ENCODE measurements at places on chromosomes 12 and 14. TPM values are rescaled to one million over a fixed set of nuclear protein-coding genes. Genes with fewer than 3 reads are reported as not detected.

- no peaks in the 10 kb centered on the region for H3K27me3 ChIP-seq
- H3K36me3 ChIP-seq = no peaks in the 10 kb centered on the region
- no peak for DNase-seq
Observed at GRCh38 chr12:68462803-68463202, 130.6 kb upstream of the MDM1 start.

GRCh38 chr12:118760623-118761022, 220.7 kb upstream of the SRRM4 start:
- no peak overlapping the region for H3K4me3 ChIP-seq
- H3K36me3 ChIP-seq = no peaks in the 10 kb centered on the region
- H3K27me3 ChIP-seq = no peaks in the 10 kb centered on the region
- H3K4me1 ChIP-seq = no peaks in the 10 kb centered on the region
- no peak for DNase-seq

DNA sequence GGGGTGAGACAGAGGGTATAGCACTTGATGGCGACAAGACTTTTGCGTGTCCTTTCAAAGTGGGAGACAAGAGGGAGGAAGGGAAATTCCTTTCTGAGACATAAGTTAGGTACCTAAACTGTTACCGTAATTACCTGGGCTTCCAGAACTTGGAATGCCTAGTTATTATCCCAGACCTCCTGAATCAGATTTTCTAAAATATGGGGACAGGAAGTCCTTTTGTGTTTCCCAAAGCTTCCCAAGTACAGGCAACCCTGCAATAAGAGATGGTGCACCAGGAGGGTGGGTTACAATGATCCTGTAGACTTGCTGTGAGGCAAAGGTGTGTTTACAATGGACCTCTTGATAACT, 83.9 kb downstream of the CMKLR1 start:
- no peaks in the 10 kb centered on the region for H3K36me3 ChIP-seq
- H3K27ac ChIP-seq = no peak overlapping the region
- H3K4me3 ChIP-seq = no peak overlapping the region
- no peak for DNase-seq

TMPO gene
- 150 TPM for total RNA-seq

DNA sequence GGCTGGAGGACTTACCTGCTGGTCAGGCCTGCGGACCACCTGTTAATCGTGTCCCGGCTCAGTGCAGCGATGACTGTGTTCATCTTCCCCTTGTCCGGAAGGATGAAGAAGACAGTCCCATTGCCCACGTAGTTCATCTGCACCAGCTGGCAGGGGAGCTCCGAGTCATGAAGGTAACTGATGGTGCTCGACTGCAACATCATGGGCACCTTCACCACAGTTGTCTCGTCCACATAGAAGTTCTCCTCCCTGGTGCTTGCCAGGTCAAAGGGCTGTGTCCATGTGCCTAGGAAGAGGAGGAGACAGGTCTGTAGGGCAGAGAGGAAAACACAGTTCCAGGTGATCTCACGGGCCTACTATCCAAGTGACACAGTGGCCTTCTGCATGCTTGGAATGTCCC, 13.4 kb downstream of the SERPINA6 start:
- no peak for DNase-seq
- H3K27ac ChIP-seq = no peak overlapping the region
- H3K4me3 ChIP-seq = no peak overlapping the region
- no peaks in the 10 kb centered on the region for H3K27me3 ChIP-seq
- no peaks in the 10 kb centered on the region for H3K36me3 ChIP-seq

- H3K4me1 ChIP-seq = peaks cover 11% of the 10 kb centered on the region
- H3K27me3 ChIP-seq = no peaks in the 10 kb centered on the region
- H3K4me3 ChIP-seq = no peak overlapping the region
- H3K27ac ChIP-seq = no peak overlapping the region
Observed at GRCh38 chr12:11896417-11896929, 174.3 kb upstream of the BCL2L14 start.

- H3K4me3 ChIP-seq = no peak overlapping the region
- no peak for DNase-seq
- no peaks in the 10 kb centered on the region for H3K4me1 ChIP-seq
- H3K27ac ChIP-seq = no peak overlapping the region
Observed at GRCh38 chr14:69797573-69798338, 715 bp upstream of the SLC10A1 start.

GRCh38 chr14:58669556-58670200, 31.9 kb downstream of the DACT1 start:
- H3K4me3 ChIP-seq = no peak overlapping the region
- no peaks in the 10 kb centered on the region for H3K27me3 ChIP-seq
- DNase-seq = no peak
- no peaks in the 10 kb centered on the region for H3K36me3 ChIP-seq
- H3K4me1 ChIP-seq = no peaks in the 10 kb centered on the region

LAG3 gene
- total RNA-seq = 4.1 TPM

DNA sequence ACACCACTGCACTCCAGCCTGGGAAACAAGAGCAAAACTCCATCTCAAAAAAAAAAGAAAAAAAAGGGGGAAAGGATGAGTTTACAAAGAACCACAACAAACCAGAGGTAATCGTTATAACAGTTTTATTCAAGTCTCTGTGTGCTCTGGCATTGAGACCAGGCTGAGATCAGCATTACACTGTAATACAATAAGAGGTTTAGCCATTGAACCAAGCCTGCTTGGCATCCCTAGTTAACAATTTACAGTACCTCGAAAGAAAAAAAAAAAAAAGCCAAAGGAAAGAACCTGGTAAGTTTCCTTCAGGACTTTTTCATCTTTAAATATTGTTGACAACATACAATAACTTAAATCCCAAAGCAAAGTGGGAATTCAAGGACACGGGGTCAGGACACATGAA, 80.7 kb downstream of the TTC9 start:
- no peak overlapping the region for H3K27ac ChIP-seq
- no peaks in the 10 kb centered on the region for H3K27me3 ChIP-seq
- H3K36me3 ChIP-seq = no peaks in the 10 kb centered on the region
- no peak for DNase-seq
- H3K4me1 ChIP-seq = no peaks in the 10 kb centered on the region
- no peak overlapping the region for H3K4me3 ChIP-seq

- H3K4me3 ChIP-seq = no peak overlapping the region
- no peak overlapping the region for H3K27ac ChIP-seq
Observed at GRCh38 chr12:123643911-123644310, 10.3 kb downstream of the GTF2H3 start.

TAS2R7 gene
- total RNA-seq = not detected

CIROP gene
- total RNA-seq = not detected

DNA sequence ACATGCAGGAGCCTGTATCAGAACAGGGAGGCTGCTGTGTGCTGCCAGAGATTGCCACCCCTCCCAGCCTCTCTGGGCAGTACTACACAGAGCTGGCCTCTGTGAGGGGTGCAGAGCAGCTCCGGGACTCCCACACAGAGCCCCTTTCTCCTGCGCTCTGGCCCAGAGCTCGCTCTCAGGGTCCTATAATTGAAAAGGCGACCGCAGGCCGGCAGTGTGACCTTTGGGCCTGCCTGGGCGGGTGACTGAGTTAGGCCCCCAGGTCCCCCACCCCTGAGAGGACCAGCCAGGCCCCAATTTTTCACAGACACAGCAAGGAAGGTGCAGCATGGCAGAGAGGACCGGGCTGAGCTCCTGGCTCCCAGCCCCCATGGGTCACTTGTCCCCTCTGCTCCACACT, 136.4 kb downstream of the ZFP36L1 start:
- H3K36me3 ChIP-seq = no peaks in the 10 kb centered on the region
- no peak for DNase-seq
- H3K4me3 ChIP-seq = no peak overlapping the region
- H3K27me3 ChIP-seq = no peaks in the 10 kb centered on the region
- H3K4me1 ChIP-seq = no peaks in the 10 kb centered on the region

GRCh38 chr12:109160873-109161272, 44.5 kb downstream of the ACACB start:
- H3K4me3 ChIP-seq = no peak overlapping the region
- no peak for DNase-seq
- no peaks in the 10 kb centered on the region for H3K4me1 ChIP-seq
- H3K36me3 ChIP-seq = no peaks in the 10 kb centered on the region

DNA sequence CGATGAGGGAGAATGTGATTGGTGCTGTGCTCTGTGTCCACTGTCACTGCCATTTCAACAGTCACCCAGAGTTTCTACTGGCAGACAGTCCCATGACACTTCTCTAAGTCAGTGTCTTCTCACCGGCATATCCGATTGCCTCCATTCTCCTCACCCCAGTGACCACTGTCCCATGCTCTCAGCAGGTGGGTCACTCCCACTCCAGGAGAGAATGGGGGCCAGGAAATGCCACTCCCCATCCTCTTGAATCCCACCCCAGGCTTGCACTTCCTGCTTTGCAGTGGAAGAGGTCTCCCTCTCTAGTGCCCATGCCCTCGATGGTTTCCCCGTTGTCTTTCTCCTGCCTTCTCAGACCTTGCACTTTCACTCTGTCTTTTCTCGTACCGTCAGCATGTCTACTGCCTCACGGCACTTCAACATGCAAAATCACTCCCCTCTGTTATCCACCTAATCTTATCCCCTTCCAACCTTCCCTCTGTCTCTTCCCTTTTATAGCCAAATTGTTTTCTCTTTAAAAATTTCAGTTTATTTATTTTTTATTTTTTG, 2.2 kb upstream of the EP400 start:
- no peak for DNase-seq
- H3K36me3 ChIP-seq = peaks cover 13% of the 10 kb centered on the region
- H3K27me3 ChIP-seq = no peaks in the 10 kb centered on the region
- H3K4me1 ChIP-seq = peaks cover 5% of the 10 kb centered on the region
- no peak overlapping the region for H3K4me3 ChIP-seq

DNA sequence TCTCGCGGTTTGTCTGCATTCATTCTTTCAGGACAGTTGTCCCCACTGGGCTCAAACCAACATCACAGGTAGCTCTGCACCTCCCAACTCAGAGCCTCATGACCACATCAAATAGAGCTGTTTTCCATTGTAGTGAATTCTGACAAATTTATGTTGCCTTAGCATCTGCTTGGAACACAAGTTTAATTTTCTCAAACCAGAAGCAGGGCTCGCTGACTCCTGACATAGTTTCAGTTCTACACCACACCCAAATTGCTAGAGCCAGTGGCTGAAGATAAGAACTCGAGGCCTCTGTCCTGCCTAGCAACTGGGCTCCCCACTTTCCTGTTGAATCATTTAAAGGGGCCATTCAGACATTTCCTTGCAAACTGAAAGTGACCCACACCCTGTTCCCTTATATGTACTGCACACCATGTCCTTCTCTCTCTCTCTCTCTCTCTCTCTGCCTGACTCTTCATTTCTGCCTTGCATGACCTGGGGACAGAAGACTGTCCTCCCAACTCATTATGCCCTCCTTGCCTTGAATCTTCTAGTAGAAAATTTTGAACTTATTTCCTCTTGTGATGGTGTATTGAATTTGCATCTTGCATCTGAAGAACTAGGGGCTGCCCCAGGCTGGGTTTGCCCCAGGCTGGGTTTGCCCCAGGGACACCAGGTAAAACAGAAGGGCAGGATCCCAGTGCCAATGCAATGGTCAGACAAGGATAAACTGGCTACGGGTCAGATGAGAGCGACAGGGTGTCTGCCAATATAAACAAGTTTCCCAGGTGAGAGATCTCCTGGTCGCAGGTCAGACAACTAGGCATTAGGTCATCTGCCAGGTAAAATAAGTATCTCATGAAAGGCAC, 9.7 kb upstream of the WSCD2 start:
- H3K4me3 ChIP-seq = no peak overlapping the region
- H3K27ac ChIP-seq = no peak overlapping the region
- DNase-seq = no peak
- no peaks in the 10 kb centered on the region for H3K36me3 ChIP-seq

DNA sequence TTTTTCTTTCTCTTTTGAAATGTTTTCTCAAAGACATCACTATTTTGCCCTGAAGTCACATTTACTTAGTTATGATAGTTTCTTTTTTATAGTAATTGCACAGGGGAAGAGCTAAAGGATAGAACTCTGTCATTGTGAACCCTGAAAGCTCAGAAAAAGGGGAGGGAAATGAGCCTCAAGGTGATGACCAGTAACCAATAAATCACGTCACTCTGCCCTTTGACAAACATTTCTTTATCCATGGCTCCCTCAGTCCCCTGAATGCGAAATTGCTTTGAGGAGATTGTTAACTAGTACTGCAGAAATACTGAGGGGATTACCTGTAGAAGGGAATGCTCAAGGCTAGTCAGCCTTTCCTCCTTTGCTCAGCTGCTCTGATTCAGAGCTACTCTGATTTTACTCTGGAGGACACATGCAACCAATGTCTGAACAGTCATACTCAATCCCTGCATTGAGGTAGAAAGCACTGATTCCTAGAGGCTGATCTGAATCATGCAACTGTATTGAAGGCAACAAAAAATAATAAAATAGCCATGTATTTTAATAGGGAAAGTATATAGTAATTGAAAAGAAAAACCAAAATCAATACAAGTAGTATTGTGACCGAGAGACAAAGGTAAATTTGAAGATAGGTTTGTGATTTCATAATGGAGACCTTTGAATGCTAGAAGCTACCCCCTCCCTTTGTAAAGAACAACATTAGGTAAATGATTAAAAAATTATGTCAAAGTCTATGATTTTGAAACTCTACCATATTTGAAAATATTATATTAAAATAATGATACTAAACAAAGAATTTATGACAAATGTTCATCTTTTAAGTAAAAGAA, 24.7 kb downstream of the SLCO1B1 start:
- no peak overlapping the region for H3K4me3 ChIP-seq
- no peak overlapping the region for H3K27ac ChIP-seq
- no peaks in the 10 kb centered on the region for H3K4me1 ChIP-seq
- H3K36me3 ChIP-seq = no peaks in the 10 kb centered on the region
- DNase-seq = no peak
- no peaks in the 10 kb centered on the region for H3K27me3 ChIP-seq

NFE2 gene
- not detected for total RNA-seq

GRCh38 chr12:48969833-48970701, 1.5 kb downstream of the WNT10B start:
- DNase-seq = no peak
- H3K27ac ChIP-seq = no peak overlapping the region
- no peaks in the 10 kb centered on the region for H3K4me1 ChIP-seq
- H3K27me3 ChIP-seq = peaks cover 56% of the 10 kb centered on the region
- no peaks in the 10 kb centered on the region for H3K36me3 ChIP-seq

KCNC2 gene
- total RNA-seq = not detected

DNA sequence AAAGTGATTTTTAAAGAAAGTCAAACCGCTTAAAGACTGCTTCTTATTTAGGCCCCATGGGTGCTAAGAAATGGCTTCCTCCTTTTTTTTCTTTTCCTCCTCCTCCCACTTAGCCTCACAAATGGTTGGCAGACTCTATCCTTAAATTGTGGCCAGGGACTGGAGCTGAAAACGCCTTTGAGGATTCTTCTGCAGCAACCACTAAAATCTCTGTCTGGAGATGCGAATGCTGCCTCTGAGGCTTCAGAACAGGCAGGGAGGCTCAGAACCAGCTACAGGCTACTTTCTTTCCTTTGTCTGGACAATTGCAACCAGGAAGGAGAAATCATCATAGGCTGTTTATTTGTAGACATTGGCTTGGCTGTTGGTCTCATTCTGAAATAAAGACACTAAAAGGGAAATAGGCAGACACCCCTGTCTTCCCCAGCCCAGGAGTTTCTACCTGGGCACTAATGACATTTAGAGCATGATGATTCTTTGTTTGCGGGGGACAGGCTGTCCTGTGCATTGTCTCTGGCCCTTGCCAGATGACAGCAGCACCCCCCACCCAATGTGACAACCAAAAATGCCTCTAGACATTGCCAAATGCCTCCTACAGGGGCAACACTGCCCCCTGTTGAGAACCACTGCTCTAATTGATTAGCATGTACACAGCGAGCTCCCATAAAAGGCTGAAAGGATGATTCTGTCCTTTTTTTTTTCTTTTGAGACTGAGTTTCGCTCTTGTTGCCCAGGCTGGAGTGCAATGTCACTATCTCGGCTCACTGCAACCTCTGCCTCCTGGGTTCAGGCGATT, 50.3 kb downstream of the MAP1LC3B2 start:
- no peaks in the 10 kb centered on the region for H3K36me3 ChIP-seq
- no peaks in the 10 kb centered on the region for H3K27me3 ChIP-seq
- H3K27ac ChIP-seq = no peak overlapping the region
- no peak for DNase-seq
- peaks cover 2% of the 10 kb centered on the region for H3K4me1 ChIP-seq
- no peak overlapping the region for H3K4me3 ChIP-seq

NUP107 gene
- 78.7 TPM for total RNA-seq

FBXW8 gene
- 16.9 TPM for total RNA-seq
